ENCODE measurements at places on chromosomes 13 and 19.

DNA sequence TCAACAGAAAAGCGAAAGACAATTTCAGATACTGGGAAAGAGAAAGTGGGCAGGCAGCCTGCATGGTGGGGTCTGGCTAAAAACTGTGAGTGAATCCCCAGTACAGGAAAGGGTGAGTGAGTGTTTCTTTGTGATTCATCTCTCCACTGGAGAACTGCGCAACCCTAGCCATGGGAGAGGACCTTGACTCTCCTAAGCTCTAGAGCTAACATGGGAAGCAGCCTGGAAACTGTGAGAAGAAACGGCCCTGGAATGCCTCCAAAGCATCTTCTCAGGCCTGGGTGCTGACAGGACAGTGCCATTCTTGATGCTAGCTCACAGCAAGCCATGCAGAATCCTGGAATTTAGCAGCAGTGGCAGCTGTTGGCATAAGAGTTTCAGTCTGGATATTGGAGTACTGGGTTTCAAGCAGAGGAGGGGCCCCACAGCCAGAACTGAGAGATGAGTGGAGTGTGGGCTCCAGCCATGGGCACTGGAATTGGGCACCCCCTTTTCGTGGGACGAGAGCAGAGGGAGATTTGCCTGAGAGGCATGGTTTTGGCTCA is 18.7 kb upstream of the SLAIN1 start:
- no peaks in the 10 kb centered on the region for H3K27me3 ChIP-seq
- H3K4me1 ChIP-seq = no peaks in the 10 kb centered on the region
- no peak for DNase-seq
- no peaks in the 10 kb centered on the region for H3K36me3 ChIP-seq
- no peak overlapping the region for H3K27ac ChIP-seq
- no peak overlapping the region for H3K4me3 ChIP-seq

GRCh38 chr19:4361152-4362046 is 18.0 kb downstream of the MPND start:
- peaks cover 92% of the 10 kb centered on the region for H3K36me3 ChIP-seq
- H3K27ac ChIP-seq = peak overlapping the region; percentile 21
- H3K27me3 ChIP-seq = no peaks in the 10 kb centered on the region

DNA sequence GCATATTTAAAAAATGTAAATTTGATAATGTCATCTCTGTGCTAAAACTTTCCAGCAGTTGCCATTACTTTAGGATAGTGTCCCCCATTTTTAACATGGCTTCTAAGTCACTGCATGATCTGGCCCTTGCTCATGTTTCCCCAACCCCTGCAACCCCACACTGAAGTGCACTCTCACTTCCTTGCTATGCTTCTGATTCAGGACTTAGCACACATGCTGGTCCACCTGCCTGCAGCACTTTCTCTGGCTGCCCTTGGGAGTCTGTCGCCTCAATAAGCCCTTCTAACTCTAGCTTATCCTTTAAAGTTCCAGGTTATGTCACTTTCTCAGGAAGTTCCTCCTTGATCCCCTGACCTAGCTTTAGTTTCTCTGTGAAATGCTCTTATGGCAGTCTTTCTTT is 241.0 kb downstream of the POSTN start:
- H3K4me3 ChIP-seq = no peak overlapping the region
- no peaks in the 10 kb centered on the region for H3K36me3 ChIP-seq
- H3K4me1 ChIP-seq = no peaks in the 10 kb centered on the region
- H3K27ac ChIP-seq = no peak overlapping the region

DNA sequence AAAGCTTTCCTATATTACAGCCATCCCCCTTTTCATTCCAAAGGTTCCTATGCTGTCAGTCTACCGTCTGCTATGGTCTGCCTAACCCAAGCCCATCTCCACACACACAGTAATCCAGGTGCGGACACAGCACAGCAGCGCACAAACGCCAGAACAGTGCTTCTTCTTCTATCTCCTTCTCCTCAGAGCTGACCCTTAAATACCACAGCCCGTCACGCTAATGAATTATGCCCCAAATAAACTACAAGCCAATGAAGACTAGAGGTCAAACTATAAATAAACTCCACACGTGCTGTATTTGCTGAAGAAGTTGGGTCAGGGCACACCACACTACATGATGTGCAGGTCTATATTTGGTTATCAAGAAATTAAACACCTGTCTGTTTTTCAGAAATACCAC is 71.8 kb downstream of the TBC1D4 start:
- H3K27ac ChIP-seq = no peak overlapping the region

- peaks cover 5% of the 10 kb centered on the region for H3K36me3 ChIP-seq
- H3K27me3 ChIP-seq = no peaks in the 10 kb centered on the region
- H3K4me1 ChIP-seq = no peaks in the 10 kb centered on the region
- no peak overlapping the region for H3K4me3 ChIP-seq
- no peak for DNase-seq
Observed at GRCh38 chr19:37991841-37992248, 84.8 kb downstream of the SIPA1L3 start.

GRCh38 chr13:65907666-65908525 is 1322.2 kb downstream of the PCDH9 start:
- DNase-seq = no peak
- no peak overlapping the region for H3K4me3 ChIP-seq
- no peaks in the 10 kb centered on the region for H3K27me3 ChIP-seq
- H3K36me3 ChIP-seq = no peaks in the 10 kb centered on the region

DNA sequence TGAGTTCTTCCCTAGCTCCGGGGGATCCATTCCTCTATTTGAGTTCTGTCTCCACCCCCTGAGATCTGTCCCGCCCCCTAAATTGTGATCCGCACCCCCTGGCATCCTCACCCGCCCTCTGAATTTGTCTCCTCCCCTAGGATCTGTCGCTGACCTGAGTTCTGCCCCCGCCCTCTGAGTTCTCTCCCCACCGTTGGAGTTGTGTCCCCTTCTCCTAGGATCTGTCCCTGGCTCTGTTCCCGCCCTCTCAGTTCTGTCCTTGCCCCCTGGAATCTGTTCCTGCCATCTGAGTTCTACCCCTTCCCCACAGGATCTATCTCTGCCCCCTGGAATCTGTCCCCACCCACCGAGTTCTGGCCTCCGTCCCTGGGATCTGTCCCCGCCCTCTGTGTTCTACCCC is 1.0 kb upstream of the SLC17A7 start:
- H3K4me3 ChIP-seq = peak overlapping the region; percentile 62
- DNase-seq = no peak
- H3K27ac ChIP-seq = peak overlapping the region; percentile 80
- H3K4me1 ChIP-seq = peaks cover 35% of the 10 kb centered on the region
- peaks cover 58% of the 10 kb centered on the region for H3K27me3 ChIP-seq

DNA sequence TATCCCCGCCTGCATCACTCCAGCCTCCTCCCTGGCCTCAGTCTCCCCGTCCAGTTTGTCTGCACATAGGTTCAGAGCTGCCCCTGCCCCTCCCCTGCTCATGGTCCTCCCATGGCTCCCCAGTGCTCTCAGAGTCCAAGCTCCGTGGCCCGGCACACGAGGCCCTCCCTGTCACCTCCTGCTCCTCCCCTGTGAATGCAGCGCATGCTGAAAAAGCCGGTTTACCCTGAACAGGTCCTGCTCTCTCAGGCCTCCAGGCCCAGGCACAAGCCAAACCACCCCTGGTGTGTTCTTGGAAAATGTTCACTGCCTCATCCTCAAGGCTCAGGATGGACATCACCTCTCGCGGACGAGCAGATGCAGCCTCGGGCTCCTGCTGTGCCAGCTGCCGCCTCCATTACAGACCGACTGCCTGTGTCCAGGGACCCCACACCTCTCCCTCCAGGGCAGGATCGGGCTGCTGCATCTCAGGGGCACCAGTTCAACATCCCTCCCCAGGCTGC is 13.0 kb downstream of the EMP3 start:
- peaks cover 17% of the 10 kb centered on the region for H3K36me3 ChIP-seq
- H3K27me3 ChIP-seq = no peaks in the 10 kb centered on the region
- no peak overlapping the region for H3K27ac ChIP-seq
- H3K4me3 ChIP-seq = no peak overlapping the region
- peaks cover 13% of the 10 kb centered on the region for H3K4me1 ChIP-seq

DNA sequence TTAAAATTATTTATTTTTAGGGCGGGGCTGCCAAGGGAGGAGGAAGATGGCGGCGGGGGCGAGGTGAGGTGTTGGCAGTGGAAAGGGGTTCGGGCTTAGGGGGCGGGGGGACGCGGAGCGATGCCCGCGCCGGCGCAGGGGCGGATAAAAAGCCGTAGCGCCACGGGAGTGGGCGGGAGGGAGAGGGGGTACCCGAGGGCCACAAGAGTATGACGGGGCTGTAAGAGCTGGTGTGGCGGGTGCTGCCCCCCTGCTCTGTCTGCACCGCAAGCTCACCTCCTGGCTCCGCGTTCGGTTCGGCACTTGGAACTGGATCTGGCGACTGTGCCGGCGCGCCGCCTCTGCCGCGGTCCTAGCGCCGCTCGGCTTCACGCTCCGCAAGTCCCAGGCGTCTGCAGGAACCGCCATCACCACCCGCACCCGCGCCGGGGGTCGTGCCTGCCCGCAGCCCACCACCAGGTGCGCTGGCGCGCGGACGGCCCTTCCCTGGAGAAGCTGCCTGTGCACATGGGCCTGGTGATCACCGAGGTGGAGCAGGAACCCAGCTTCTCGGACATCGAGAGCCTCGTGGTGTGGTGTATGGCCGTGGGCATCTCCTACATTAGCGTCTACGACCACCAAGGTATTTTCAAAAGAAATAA is 265.2 kb upstream of the SGCG start:
- H3K36me3 ChIP-seq = no peaks in the 10 kb centered on the region
- peak overlapping the region; percentile 52 for H3K4me3 ChIP-seq
- peak; percentile 82 for DNase-seq
- peaks cover 15% of the 10 kb centered on the region for H3K4me1 ChIP-seq

DNA sequence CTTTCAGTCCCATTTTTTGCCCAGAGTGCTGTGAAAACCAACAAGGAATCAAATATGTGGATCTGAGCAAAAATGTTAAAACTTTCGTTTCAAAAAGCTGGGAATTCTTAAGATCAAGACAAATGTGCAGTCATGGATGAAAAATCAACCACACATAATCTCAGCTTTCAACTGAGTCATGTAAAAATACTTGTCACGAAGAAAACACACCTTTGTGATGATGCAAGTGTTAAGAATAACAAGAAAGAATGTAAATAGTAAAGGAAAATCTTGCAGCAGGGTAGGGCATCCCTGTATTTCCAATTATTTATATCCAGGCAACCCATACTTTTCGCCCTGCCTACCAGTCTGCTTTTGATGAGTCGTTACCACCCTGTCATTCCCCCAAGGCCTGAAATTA is 27.4 kb upstream of the DCLK1 start:
- no peak overlapping the region for H3K27ac ChIP-seq
- DNase-seq = no peak
- H3K27me3 ChIP-seq = no peaks in the 10 kb centered on the region
- no peak overlapping the region for H3K4me3 ChIP-seq
- H3K36me3 ChIP-seq = no peaks in the 10 kb centered on the region
- peaks cover 9% of the 10 kb centered on the region for H3K4me1 ChIP-seq

GRCh38 chr19:19866611-19867248 is 1.0 kb downstream of the ZNF253 start:
- H3K27me3 ChIP-seq = no peaks in the 10 kb centered on the region
- peak; percentile 70 for DNase-seq
- peaks cover 49% of the 10 kb centered on the region for H3K4me1 ChIP-seq
- peak overlapping the region; percentile 90 for H3K27ac ChIP-seq
- H3K4me3 ChIP-seq = peak overlapping the region; percentile 58
- H3K36me3 ChIP-seq = no peaks in the 10 kb centered on the region

- H3K4me3 ChIP-seq = no peak overlapping the region
- no peak overlapping the region for H3K27ac ChIP-seq
- H3K27me3 ChIP-seq = peaks cover 51% of the 10 kb centered on the region
- no peaks in the 10 kb centered on the region for H3K36me3 ChIP-seq
- peaks cover 48% of the 10 kb centered on the region for H3K4me1 ChIP-seq
Observed at GRCh38 chr19:29524201-29524911, 1.4 kb upstream of the VSTM2B start.

GRCh38 chr19:33603377-33603776 is 18.4 kb upstream of the CHST8 start:
- DNase-seq = no peak
- H3K27me3 ChIP-seq = no peaks in the 10 kb centered on the region
- no peaks in the 10 kb centered on the region for H3K36me3 ChIP-seq
- no peak overlapping the region for H3K4me3 ChIP-seq
- no peak overlapping the region for H3K27ac ChIP-seq
- no peaks in the 10 kb centered on the region for H3K4me1 ChIP-seq

GRCh38 chr19:42114412-42114811 is 17.8 kb downstream of the POU2F2 start:
- peaks cover 14% of the 10 kb centered on the region for H3K4me1 ChIP-seq
- no peak for DNase-seq
- peak overlapping the region; percentile 43 for H3K27ac ChIP-seq

DNA sequence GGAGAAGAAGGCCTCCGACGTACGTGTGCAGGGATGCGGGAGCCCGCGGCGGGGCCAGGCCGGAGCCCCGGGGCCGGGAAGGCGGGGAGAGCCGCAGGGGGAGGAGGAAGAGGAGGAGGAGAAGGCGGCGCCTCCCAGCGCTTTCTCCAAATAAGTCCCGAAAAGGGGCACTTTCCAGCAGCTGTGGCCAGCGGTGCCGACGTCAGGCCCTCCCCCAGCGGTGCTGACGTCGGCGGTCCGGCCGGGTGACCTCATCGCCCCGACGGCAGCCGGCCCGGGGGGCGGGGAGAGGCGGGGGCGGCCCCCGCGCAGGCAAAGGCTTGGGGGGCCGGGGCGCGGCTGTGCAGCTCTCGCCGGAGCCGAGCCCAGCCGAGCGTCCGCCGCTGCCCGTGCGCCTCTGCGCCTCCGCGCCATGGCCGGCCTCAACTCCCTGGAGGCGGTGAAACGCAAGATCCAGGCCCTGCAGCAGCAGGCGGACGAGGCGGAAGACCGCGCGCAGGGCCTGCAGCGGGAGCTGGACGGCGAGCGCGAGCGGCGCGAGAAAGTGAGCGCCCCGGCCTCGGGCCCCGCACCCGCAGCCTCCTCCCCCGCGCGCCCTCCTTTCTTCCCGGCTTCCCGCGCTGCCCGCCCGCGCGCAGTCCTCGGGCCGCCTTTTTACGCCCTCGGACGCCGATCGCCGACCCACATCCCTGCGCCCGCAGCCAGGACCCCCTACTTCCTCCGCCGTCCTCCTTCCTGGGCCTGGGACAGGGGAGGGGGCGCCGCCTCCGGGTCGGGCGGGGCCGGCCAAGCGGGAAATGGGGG is at the start of gene TPM4:
Gene TPM4 (plus strand): TSS at position 342 of the 804 bp plus-strand sequence. CDS start 71 bp downstream, at position 413.
- H3K27me3 ChIP-seq = no peaks in the 10 kb centered on the region
- peak; percentile 84 for DNase-seq
